ENCODE measurements at places on chromosomes 12 and 14.

- no peak for DNase-seq
These were observed 198.2 kb upstream of the CNOT2 start for GRCh38 chr12:70045036-70045435.

GRCh38 chr14:95490138-95490509 lies 26.3 kb downstream of the SYNE3 start:
- DNase-seq: no peak

DNA sequence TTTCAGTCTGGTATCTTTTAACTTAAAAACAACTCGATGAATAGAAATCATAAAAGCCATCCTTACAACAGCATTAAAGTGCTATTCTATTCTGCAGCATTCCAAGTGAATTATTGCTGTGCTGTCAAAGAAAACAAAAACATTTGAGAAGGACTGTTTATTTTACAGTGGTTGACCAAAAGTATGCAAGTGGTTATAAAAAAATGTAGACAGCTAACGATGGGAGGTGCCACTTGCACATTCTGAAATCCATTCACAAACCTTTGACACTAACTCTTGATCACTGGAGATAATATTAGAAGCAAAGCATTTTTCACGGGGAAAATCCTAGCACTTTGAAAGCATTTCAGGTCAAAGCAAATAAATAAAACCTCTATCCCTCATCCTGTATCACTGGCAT lies 55.6 kb downstream of the HMGA2 start:
- DNase-seq: no peak

GRCh38 chr12:82857276-82857675 lies 170.6 kb downstream of the TMTC2 start:
- no peak for DNase-seq

DNA sequence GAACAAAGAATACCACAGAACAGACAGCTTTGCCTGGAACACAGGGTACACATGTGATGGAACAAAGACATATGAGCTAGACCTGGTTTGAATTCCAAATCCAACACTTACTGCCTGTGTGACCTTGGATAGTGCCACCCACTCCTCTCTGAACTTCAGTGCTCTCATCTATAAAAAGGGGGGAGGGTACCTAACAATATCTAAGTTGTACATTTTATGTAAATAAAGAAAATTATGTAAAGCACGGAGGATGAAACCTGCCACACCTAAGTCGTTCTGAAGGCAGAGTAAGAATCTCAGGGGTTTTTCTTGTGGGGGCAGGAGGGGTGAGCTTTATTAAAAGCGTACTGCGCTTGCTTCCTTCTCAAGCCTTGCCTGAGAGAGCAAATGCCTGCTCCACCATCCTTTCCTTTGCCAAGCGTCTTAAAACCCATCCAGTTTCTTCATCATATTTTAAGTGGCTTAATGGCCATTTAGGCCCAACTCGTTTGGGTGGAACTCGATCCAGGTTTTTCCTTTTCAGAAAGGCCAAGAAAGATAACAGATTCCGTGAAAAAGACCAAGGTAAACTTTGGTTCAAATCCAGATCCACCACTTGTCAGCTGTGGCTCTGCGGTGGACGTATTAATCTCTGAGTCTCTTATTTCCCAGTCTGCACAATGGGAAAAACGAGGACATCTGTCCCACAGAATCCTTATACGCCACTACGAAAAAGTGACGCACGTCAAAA lies 946 bp downstream of the DDX24 start:
- peak; percentile 9 for DNase-seq

- DNase-seq: no peak
These were observed 380.9 kb upstream of the TMTC1 start for GRCh38 chr12:30164382-30165318.

DNA sequence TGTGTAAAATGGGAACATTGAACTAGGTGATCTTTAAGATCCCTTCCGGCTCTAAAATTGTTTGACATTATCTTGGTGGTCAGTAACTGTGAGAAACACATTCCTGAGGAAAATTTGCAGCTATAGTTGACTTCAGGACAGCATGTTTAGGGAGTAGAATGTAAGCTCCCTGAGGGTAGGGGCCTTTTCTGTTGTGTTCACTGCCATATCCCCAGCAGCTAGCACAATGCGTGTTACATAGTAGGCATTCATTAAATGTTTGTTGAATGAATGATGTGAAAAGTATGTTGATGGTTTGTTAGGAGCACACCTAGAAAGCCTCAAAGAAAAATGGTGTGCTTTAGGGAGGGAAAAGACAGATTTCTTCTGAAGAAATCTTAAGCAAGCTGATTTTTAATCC lies 38.5 kb upstream of the KCNMB4 start:
- DNase-seq: no peak

DNA sequence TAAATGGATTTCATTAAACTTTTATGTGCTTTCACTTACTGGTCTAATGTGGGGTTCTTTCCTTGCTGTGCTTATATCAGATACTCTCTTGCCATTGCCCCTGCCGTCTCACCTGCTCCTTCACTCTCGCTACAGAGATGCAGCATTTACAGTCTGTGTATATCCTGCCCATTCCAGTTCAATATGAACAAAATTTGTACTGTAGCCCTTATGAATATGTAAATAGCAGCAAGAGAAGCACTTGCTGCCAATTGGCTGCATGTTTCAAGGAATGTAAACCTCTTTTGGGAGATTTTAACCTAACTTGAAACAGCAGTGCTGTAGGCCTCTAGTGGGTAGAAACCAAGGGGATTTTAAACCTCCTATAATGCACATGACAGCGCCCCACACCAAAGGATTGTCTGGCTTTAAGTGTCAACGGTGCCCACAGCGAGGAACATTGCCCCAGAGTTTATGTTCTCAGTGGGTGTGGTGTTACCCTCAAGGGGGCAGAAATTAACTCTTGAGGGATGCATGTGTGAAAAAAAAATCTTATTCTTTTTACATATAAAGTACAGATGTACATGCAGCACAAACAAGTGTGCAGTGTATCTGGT lies 19.1 kb downstream of the PCNX1 start:
- DNase-seq: no peak

DNA sequence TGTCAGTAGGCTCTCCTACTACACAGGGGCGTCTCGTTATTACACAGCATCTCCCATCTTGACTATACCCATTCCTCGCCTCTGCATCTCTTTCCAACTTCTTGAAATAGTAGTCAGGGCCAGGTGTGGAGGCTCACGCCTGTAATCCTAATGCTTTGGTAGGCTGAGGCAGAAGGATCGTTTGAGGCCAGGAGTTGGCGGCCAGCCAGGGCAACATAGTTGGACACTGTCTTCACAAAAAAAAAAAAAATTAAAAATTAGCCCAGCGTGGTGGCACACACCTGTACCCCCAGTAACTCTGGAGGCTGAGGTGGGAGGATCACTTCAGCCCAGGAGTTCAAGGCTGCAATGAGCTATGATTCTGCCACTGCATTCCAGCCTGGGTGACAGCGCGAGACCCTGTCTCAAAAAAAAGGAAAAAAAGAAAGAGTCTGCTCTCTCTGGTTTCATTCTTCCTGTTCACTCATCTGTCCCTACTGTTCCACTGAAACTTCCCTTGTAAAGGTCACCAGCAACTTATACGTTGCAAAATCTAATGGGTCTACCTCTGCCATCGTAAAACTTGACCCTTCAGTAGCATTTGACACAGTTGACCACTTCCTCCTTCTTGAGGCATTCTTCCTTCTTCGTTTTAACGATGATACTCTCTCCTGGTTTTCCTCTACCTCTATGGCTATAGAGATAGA lies 41.0 kb upstream of the PTGR2 start:
- no peak for DNase-seq

GRCh38 chr14:70776197-70776596 lies 33.1 kb downstream of the MAP3K9 start:
- no peak for DNase-seq

- DNase-seq: no peak
These were observed 21.8 kb upstream of the EGLN3 start for GRCh38 chr14:33972583-33973081.

Data from DMS 273 treated with DMSO at 0.1 percent for 48 hours (cell line).